Hematopoietic multipotent progenitor cell treated with erythropoietin and hydrocortisone succinate and interleukin-3 and kit ligand, for 8 days (in vitro differentiated cells): ENCODE measurements at places on chromosomes 3 and 15.
A peak's percentile ranks its signal among the peaks of the same experiment; 100 is the strongest.

GRCh38 chr3:10234526-10235230, 13.6 kb upstream of the TATDN2 start:
- no peak for DNase-seq

- no peak for DNase-seq
These were observed 13.5 kb downstream of the CCPG1 start for GRCh38 chr15:55394694-55395093.

- DNase-seq, result no peak
These were observed 15.9 kb downstream of the FAIM start for GRCh38 chr3:138624518-138624917.

DNA sequence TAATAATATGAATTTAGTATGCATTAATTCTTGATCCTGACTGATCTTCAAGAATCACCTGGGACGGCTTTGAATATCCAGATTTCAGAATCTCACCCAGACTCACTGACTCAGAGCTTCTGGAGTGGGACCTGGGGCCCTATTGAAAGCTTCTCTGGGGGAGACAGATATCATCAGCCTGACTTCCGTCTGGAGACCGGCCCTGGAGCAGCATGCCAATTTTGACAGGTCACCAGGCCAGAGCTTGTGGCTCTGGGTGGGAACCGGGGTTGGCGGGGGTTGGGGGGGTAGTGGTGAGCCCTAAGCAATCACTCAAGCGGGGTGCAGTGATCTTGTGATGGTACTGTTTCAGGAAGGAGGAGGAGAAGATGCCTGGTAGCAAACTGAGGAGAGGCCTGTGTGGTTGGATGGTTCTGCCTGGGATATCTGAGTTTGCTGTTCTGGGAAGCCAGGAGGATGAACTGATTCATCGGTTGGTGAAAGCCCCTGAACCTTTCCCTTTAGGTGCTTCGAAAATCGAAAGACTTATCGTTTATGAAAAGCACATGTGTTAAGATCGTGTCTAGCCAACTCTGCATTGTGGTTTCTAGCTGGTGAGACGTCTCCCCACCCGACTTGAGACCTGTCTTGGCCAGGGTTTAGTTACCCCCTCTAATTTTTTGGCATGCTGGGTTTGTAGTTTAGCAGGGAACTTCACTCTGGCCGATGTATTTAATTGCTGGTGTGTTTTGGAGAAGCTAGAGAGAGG, 263.9 kb upstream of the C2CD4B start:
- DNase-seq, result no peak

DNA sequence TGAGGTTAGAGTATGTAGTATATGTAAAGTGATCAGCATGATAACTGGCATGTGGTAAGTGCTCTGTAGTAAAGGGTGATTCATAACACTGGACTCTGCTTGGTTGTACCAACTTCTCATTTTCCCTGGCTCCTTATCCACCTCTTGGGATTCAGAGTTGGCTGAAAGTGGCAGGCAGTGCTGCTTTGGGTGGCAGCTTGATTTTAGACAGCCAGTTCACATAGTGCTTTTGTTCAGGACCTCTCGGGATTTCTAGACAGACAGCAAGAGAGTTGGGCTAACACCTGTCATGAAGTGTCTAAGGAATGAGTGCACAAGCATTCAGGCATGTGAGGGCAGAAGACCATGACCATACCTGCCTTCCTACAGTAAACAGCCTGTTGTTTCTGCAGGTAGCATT, 69.0 kb downstream of the RBM6 start:
- DNase-seq, result no peak

GRCh38 chr3:140599009-140599408, 78.9 kb upstream of the TRIM42 start:
- no peak for DNase-seq

- DNase-seq, result peak; percentile 29
These were observed 86.5 kb upstream of the PRR20G start for GRCh38 chr3:127374086-127375010.

- DNase-seq, result no peak
These were observed 222.4 kb downstream of the NEK10 start for GRCh38 chr3:27146786-27147185.

DNA sequence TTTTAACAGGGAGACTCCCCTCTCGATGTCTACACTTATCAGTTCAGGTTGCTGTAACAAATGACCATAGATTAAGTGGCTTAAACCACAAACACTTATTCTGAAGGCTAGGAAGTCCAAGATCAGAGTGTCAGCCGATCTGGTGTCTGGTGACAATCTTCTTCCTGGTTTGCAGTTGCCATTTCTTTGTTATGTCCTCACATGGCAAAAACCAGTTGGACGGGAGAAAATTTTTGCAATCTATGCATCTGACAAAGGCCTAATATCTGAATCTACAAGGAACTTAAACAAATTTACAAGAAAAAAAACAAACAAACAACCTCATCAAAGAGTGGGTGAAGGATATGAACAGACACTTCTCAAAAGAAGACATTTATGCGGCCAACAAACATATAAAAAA, 116.9 kb upstream of the FOXB1 start:
- DNase-seq, result no peak

- DNase-seq, result no peak
These were observed 23.5 kb downstream of the KCNH8 start for GRCh38 chr3:19171794-19172193.

DNA sequence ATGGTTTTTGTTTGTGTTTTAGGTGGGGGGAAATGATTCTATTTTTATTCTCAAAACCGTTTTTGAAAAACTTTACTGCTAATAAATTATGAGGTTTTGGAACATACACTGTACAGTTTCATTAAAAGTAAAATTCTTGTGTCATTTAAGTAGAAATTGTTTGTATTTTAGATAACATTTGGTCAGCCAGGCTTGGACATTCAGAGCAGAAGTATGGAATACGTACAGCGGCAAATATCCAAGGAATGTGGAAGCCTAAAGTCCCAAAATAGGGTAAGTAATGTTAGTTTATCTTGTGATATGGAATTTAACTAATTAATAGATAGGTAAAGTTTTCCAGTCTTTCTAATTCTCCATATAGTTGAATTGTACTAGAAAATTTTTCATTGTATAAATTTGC, 96.6 kb downstream of the SPRED1 start:
- DNase-seq, result no peak

DNA sequence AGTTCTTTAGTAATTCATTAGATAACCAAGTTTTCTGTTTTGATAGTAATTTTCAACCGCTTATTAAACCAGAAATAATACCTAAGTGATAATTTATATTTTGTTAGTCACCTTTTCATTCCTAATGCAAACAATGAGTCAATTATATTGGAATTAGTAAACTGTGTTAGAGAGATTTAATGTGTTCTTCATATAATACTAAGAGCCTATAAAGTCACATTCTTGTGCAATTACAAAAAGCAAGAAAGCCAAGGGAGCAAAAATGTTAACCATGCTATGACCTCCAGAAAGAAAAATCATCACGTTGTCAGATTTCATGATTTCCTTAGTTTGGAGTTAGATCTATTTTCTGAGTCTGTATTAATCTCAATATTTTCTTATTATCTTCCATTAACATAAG, 108.8 kb upstream of the SAMMSON start:
- DNase-seq, result no peak

GRCh38 chr15:64950888-64951287, 38.8 kb downstream of the SPG21 start:
- DNase-seq, result no peak

DNA sequence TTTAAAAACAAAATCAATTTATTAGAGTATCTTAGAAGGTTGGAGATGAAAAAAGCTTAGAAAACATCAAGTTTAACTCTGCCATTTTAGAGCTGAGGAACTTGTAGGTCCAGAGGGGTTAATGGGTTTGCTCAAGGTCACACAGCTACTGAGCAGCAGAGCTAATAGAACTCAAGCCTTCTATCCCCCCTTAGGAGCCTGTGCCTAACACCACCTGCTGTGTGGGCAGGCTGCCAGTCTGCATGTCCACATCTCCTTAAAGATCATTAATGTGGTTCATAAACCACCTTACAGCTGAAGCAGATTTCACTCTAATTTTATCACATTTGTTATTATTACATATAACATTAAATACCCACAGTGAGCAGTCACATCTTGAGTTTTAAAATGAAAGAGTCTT, 14.1 kb upstream of the SLC35G2 start:
- DNase-seq, result no peak

DNA sequence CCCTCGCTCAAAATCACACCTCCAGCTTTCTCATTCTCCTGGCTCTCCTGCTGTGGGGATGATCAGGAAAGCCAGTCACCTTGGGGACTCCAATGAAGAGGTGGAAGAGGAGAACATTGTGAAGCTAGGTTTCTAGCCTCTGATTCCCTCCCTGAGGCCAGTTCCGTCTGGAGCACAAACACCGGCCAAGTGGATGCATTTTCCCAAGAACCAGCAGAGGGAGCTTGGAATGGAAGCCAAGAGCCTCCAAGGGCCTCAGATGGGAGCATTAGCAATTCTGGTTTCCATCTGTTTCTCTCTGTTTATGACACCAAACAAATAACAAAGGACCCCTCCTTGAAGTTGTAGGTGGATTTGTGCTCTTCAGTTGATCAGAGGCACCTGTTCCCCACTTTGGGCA, 40.6 kb upstream of the NMNAT3 start:
- DNase-seq, result peak; percentile 14
